ENCODE measurements at places on chromosomes 6 and 20.

- DNase-seq, result no peak
Observed at GRCh38 chr6:90753820-90754643, 167.2 kb upstream of the MAP3K7 start.

- no peak for DNase-seq
Observed at GRCh38 chr6:10610289-10610688, 84.1 kb downstream of the C6orf52 start.

DNA sequence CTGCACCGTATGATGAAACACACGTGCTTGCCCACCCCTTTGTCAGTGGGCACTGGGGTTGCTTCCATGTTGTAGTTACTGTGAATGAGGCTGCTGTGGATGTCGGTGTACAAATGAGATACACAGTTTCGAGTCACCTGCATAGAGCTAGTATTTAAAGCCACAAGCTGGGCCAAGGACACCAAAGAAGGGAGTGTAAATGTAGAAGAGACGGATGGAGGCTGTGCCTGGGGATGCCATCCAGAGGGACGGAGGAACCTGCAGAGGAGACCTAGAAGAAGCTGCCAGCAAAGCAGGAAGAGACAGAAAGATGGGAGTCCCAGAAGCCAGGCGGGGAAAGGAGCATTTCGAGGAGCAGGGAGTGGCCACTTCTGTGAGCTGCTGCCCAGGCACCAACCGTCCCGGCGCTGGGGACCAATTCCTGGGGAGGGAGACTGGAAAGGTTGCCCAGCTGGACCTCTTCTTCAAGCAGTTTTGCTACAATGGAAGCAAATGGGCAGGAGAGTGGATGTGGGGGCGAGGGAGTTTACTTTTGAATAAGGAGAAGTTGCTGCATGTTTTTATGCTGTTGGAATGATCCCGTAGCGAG lies 339.3 kb downstream of the ZFAND3 start:
- DNase-seq, result no peak

GRCh38 chr20:13296070-13296469 lies 75.0 kb downstream of the ISM1 start:
- DNase-seq, result no peak

GRCh38 chr6:17415321-17415720 lies 21.9 kb downstream of the CAP2 start:
- DNase-seq, result no peak

GRCh38 chr6:38577492-38577891 lies 62.2 kb downstream of the BTBD9 start:
- DNase-seq, result no peak

- DNase-seq, result no peak
Observed at GRCh38 chr20:21762646-21763045, 57.2 kb downstream of the PAX1 start.
